ENCODE measurements at places on chromosomes 4 and X. TPM values are rescaled to one million over a fixed set of nuclear protein-coding genes. Genes with fewer than 3 reads are reported as not detected.

- no peak overlapping the region for H3K4me3 ChIP-seq
- no peak for DNase-seq
- H3K27me3 ChIP-seq = no peaks in the 10 kb centered on the region
- H3K36me3 ChIP-seq = no peaks in the 10 kb centered on the region
- H3K27ac ChIP-seq = no peak overlapping the region
These were observed 19.8 kb downstream of the VCX3B start for GRCh38 chrX:8484360-8484949.

DNA sequence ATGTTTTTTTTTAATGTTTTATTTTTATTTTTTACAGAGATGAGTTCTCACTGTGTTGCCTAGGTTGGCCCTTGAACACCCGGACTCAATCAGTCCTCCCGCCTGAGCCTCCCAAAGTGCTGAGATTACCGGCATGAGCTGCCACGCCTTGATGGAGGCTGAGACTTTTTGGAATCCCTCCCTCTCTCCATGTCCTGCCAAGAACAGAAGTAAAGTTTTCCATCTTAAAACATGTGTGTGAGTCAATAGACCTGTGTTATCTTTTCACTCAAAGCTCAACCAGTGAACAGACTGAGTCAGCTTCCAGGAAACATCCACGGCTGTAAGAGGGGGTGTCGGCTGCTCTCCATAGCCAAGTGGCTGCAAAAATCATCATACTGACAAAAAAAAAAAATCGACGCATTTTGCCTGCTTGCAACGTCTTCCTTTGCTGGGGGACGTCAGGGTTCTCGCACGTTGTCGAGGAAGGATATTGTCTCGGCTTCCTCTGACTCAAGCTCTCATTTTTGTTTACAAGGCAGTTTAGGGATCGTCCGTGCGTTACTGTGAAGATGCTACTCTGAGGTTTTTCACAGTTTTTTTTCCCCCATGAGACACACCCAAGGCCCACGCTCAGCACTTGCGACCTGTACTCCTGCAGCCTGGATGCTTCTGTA is 10.0 kb upstream of the ASMTL start:
- no peak overlapping the region for H3K27ac ChIP-seq
- no peaks in the 10 kb centered on the region for H3K36me3 ChIP-seq

DNA sequence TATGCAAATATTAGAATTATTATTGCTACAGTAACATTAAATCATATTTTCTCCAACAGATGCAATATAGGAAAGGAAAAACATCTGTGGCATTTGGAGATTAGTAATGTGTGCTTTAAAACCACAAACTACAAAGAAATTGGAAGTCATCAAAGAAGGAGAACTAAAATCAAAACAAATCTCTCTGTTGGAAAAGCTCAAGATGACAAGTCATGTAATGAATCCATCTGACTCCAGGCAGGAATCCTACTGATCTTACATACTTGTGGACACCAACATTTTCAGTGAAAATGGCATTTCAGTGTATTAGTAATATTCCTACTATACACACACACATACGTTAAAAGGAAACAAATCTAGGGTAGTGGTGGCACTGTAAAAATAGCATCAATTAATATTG is 98.2 kb downstream of the SLC39A8 start:
- H3K27ac ChIP-seq = no peak overlapping the region
- no peaks in the 10 kb centered on the region for H3K36me3 ChIP-seq
- H3K4me1 ChIP-seq = peaks cover 5% of the 10 kb centered on the region
- H3K27me3 ChIP-seq = no peaks in the 10 kb centered on the region

DNA sequence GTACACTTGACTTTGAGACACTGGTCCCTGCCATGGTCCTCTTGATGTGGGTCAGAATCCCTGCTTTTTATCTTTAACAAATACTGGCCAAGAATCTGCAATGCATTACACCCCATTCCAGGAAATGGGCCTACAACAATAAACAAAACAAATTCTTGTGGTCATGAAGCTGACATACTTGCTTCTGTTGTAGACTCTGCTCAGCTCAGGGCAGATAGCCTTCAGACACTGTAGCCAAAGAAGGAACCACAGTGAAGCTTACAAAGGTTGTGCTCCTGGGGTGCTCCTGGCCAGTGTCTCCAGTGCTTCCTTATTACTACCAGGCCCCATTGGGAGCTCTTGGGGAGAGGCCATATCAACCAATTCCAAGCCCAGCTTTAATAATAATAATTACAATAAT is 21.8 kb downstream of the KIAA1210 start:
- peak; percentile 62 for DNase-seq
- no peaks in the 10 kb centered on the region for H3K4me1 ChIP-seq
- H3K36me3 ChIP-seq = no peaks in the 10 kb centered on the region
- H3K4me3 ChIP-seq = no peak overlapping the region
- no peaks in the 10 kb centered on the region for H3K27me3 ChIP-seq

- H3K4me1 ChIP-seq = no peaks in the 10 kb centered on the region
- H3K36me3 ChIP-seq = no peaks in the 10 kb centered on the region
- no peaks in the 10 kb centered on the region for H3K27me3 ChIP-seq
- no peak overlapping the region for H3K27ac ChIP-seq
- no peak overlapping the region for H3K4me3 ChIP-seq
These were observed 86.1 kb upstream of the GRXCR1 start for GRCh38 chr4:42806303-42806835.

- H3K36me3 ChIP-seq = no peaks in the 10 kb centered on the region
- no peak overlapping the region for H3K4me3 ChIP-seq
- H3K4me1 ChIP-seq = no peaks in the 10 kb centered on the region
These were observed 55.5 kb upstream of the LNX1 start for GRCh38 chr4:53646795-53647194.

- peak overlapping the region; percentile 19 for H3K27ac ChIP-seq
- peaks cover 9% of the 10 kb centered on the region for H3K4me1 ChIP-seq
- H3K4me3 ChIP-seq = no peak overlapping the region
- H3K36me3 ChIP-seq = no peaks in the 10 kb centered on the region
- no peaks in the 10 kb centered on the region for H3K27me3 ChIP-seq
- DNase-seq = peak; percentile 38
These were observed 27.8 kb upstream of the RNF128 start for GRCh38 chrX:106698693-106699092.

DNA sequence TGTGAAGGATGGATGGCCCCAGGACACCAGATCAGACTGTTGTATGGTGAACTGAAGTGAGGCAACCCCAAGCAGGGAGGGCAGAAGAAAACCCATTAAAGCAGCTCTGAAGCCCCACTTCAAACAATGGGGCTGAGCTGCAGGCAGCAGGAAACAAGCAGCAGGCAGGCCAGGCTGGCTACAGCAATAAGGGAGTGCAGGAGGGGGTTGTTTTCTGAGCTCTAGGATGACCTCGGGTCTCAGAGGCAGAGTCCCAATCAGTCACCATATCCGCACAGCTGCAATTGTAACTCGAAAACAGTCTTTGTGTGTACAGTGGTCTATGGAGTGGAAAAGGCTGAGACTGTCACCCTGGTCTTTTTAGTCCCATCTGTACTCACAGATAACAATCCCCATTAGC is 90.4 kb downstream of the COL4A6 start:
- no peaks in the 10 kb centered on the region for H3K4me1 ChIP-seq
- no peak for DNase-seq
- H3K27me3 ChIP-seq = no peaks in the 10 kb centered on the region
- no peak overlapping the region for H3K4me3 ChIP-seq
- H3K36me3 ChIP-seq = no peaks in the 10 kb centered on the region

GRCh38 chr4:154364066-154364845 is 127.3 kb downstream of the DCHS2 start:
- H3K4me1 ChIP-seq = no peaks in the 10 kb centered on the region
- DNase-seq = no peak
- H3K4me3 ChIP-seq = no peak overlapping the region
- H3K36me3 ChIP-seq = no peaks in the 10 kb centered on the region

GRCh38 chr4:83089410-83090157 is 24.9 kb downstream of the PLAC8 start:
- H3K27me3 ChIP-seq = peaks cover 9% of the 10 kb centered on the region
- H3K36me3 ChIP-seq = no peaks in the 10 kb centered on the region
- no peak for DNase-seq

GRCh38 chr4:112418092-112418491 is 97.9 kb downstream of the NEUROG2 start:
- H3K27ac ChIP-seq = no peak overlapping the region
- H3K36me3 ChIP-seq = no peaks in the 10 kb centered on the region
- no peaks in the 10 kb centered on the region for H3K27me3 ChIP-seq
- no peak for DNase-seq
- no peak overlapping the region for H3K4me3 ChIP-seq
- H3K4me1 ChIP-seq = no peaks in the 10 kb centered on the region

DNA sequence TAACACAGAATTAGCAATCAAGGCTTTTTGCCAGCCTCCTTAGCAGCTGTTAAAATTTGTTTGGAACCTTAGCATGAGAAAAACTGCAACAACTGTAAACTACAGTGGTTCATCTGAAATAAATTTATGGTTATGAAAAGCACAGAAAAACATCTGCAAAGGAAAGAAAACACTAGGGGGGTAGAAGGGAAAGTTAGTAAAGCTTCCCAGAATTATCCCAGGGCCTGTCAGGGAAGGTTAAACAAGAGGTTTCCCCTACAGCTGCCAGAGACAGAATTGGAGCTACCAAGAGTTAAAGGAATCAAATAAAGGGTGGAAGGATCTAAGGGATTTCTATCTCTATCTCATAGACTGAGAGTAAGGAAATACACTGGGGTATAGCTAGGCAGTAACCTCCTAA is 234.7 kb upstream of the DIAPH2 start:
- DNase-seq = no peak
- H3K27me3 ChIP-seq = no peaks in the 10 kb centered on the region
- H3K36me3 ChIP-seq = no peaks in the 10 kb centered on the region
- no peak overlapping the region for H3K27ac ChIP-seq
- no peak overlapping the region for H3K4me3 ChIP-seq

DNA sequence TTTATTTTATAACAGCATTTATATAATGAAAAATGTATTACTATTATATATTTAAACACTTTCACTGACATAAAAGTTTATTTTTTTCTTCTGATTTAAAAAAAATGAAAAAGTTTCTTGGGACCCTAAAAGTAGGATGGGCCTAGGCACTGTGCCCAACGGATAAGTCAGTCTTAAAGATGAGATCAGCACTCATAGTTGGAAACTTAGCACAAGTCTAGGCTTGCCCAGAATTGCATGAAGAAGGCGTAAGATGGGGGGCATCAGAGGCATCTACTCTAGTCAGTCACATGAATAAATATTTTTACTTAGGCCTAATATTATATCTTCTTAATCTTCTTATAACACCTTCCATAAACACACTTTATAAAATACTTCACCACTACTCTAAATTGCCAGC is 306.7 kb upstream of the GRID2 start:
- no peak for DNase-seq
- H3K4me1 ChIP-seq = no peaks in the 10 kb centered on the region
- H3K27ac ChIP-seq = no peak overlapping the region
- H3K27me3 ChIP-seq = no peaks in the 10 kb centered on the region
- no peaks in the 10 kb centered on the region for H3K36me3 ChIP-seq
- H3K4me3 ChIP-seq = no peak overlapping the region

DNA sequence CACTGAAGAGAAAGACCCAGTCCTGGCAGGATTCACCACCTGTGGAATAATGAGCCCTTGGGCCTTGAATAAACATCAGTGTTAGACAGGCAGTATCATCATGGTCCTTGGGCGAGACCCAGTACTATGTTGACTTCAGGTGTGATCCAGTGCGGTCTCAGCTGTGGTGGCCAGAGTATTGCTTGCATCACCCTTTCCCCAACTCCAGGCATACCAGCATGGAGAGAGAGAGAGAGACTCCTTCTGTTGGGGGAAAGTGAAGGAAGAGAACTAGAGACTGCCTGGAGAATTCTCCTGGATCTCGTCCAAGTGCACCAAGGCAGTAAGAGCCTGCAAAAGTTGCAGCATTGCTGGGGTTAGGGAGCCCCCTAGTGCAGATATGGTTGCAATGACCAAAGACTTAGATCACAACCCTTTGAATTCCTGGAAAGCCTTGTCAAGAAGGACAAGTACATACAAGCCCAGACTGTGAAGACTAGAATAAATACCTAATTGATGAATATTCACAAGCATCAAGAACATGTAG is 61.1 kb upstream of the VAMP7 start:
- no peak overlapping the region for H3K4me3 ChIP-seq
- H3K36me3 ChIP-seq = no peaks in the 10 kb centered on the region
- no peak overlapping the region for H3K27ac ChIP-seq
- DNase-seq = peak; percentile 75
- no peaks in the 10 kb centered on the region for H3K4me1 ChIP-seq

GRCh38 chr4:37908488-37909331 is 17.8 kb downstream of the TBC1D1 start:
- no peaks in the 10 kb centered on the region for H3K27me3 ChIP-seq
- H3K36me3 ChIP-seq = no peaks in the 10 kb centered on the region
- H3K4me1 ChIP-seq = peaks cover 16% of the 10 kb centered on the region
- H3K4me3 ChIP-seq = peak overlapping the region; percentile 8

- H3K36me3 ChIP-seq = no peaks in the 10 kb centered on the region
- no peaks in the 10 kb centered on the region for H3K4me1 ChIP-seq
- no peak overlapping the region for H3K4me3 ChIP-seq
- H3K27me3 ChIP-seq = peaks cover 5% of the 10 kb centered on the region
These were observed 31.4 kb upstream of the NKX6-1 start for GRCh38 chr4:84530454-84530853.

DNA sequence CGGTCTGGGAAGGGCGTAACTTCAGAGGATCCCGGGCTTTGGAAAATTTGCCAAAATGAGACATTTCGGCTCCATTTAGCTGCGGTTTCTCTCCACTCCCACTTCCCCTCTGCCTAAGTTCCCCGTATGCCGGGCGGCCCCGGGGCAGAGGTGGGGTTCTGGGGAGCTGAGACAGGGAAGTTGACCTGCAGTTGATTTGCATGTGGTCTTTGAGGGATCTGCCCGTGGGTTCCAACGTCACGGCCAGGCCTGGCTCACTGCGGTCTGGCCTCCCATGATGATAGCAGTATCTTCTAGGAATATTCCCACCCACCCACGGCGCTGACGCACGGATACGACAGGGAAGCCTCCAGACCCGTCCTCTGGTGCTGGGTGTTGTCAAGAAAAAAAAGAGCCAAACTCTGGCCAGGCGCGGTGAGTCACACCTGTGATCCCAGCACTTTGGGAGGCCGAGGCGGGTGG is 27.3 kb upstream of the CRLF2 start:
- H3K4me3 ChIP-seq = no peak overlapping the region
- no peaks in the 10 kb centered on the region for H3K4me1 ChIP-seq
- H3K27ac ChIP-seq = no peak overlapping the region
- no peaks in the 10 kb centered on the region for H3K27me3 ChIP-seq
- DNase-seq = no peak
- no peaks in the 10 kb centered on the region for H3K36me3 ChIP-seq

DNA sequence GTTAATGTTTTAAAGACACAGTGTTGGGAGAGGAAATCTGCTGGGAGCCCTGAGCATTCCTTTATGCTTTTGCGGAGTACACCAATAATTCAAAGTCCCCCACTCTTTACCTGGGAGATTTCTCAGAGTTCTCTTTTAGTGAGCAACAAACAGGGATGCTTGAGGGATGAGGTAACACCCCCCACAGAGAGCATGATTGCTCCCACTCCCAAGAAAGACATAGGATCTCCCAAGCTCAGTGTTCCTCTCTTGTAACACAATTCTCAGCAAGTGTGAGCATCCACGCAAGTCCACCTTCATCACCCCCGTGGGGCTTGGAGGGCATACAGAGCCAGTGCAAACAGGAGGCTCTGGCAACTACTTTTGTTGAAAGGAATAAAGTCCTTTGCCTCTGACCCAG is 36.1 kb downstream of the GSPT2 start:
- no peaks in the 10 kb centered on the region for H3K36me3 ChIP-seq
- no peak overlapping the region for H3K4me3 ChIP-seq

TDO2 gene
- total RNA-seq = 0.24 TPM

CT45A1 gene
- not detected for total RNA-seq

XG gene
- total RNA-seq = 0.30 TPM

WAS gene
- 1.1 TPM for total RNA-seq

IL1RAPL1 gene
- 0.16 TPM for total RNA-seq

TMEM255A gene
- 4.6 TPM for total RNA-seq

RTL5 gene
- total RNA-seq = 13.2 TPM

BEND2 gene
- total RNA-seq = not detected

NAP1L5 gene
- 3.9 TPM for total RNA-seq

Data from astrocyte (in vitro differentiated cells and primary cell).